Activated T-cell treated with anti-CD3 and anti-CD28 coated beads, Interleukin-2, amount 50 U/mL, for 72 hours (primary cell): ENCODE measurements at places on chromosomes 7 and 10.

DNA sequence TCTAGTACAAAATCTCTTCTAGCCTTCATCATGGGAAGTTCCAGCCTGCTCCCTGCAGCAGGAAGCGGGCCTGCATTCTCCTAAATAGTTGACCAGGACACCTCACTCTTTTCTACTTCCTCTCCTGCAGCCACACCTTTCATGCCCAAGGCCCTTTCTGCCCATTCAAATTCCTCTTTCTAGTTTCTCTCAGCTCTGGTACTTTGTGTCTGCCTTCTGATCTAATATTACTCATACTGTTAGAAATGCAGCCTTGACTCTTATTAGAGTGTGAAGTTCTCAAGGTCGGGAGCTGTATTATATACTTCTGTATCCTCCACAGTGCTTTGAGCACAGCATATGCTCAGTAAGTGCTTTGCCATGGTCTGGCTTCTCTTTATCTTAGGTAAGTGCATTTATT, 103.1 kb downstream of the PRKCQ start:
- DNase-seq = no peak

DNA sequence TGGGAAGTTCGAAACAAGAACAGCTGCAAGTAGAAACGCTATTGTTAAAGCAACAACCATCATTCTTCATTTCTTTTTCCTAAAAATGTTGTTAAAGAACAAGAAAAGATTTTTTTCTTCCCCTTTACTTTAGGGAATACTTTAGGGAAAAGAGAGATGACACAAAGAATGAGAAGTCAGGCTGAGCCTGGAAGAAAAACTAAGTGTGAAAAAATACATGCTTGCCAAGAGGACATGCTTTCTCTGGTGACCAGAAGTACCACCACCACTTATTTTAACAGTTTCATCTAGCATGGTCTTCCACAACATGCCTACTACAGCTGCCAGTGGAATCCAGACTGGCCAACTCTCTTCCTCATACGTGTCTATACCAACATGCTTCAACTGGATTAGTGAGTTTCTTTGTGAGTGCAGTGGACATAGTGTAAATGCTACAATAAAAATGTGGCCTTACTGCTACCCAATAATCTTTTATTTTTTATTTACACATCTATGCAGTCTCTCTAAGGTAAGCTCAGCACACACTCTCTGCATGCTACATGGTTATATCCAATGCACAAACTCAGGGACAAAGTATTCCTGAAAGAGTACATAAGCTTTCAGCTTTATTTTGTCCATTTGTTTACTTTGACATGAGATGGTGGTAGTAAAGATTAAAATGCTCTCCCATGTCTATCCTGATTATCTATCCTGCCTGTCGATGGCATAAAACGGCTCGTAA, 196.2 kb downstream of the TAX1BP1 start:
- no peak for DNase-seq

DNA sequence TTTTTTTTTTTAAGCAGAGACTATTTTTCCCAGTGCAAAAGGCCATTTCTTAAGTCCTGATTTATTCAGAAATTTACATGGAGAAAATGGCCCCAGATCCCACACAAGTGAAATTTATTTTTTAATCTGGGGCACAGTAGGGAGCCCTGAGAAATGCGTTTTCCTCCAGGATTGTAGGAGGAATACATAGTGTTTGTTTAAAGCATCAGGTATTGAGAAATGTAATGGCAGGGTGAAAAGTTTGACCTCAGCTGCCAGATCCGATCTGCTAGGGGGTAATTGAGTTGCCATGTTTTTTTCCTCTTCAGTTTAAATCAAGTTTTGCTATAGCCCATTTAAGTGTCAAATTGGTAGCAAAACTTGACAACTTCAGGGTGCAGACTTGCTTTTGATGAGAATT, 110.0 kb downstream of the LRMDA start:
- DNase-seq = no peak

GRCh38 chr10:2326411-2326810, 589.1 kb upstream of the ADARB2 start:
- DNase-seq = no peak

DNA sequence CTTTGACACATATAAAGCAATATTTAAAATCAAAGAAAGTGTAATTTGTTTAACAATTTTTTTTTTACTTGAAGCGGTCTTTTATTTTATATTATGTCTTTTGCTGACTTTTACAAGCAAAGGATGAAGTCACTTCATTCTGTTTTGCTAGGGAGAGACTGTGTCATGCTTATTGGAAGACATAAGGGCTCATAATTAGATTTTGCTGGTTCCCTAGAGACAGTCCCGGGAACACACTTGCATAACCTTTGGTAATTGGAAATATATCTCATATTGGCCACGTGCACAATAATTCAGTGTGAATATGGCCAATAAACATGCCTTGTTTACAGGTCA, 448 bp upstream of the NET1 start:
- no peak for DNase-seq

DNA sequence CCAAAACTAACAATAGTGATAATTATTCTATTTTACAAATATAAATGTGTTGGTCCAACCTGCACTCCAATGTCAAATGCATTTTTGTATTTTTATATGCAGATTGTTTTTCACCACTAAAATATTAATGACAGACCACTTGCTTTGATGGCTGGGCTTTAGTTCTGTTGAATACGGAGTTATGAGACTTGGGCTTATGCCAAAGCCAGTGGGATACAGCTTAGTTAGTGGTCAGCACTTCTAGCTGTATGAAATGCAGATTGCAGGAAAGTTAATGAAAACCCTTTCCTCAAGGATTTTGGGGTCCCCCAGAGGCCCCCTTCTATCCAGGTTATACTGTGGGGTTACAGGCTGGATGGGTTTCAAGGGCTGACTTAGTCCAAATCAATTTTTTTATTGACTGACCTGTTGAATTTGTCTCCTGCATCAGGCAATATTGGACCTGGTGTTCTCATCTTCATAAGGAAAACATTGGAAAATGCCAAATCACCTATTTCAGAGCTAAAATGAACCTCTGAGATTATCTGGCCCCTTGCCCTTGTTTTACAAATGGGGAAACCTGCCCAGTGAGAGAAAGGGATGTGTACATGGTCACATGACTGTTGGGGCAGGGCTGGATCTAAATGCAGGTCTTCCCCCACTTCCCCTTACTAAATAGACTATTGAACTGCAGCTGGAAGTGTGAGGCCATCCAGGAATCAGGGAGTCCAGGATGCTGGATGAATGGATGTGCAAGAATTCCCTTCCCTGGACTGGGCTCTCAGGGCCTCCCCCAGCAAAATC, 1085.3 kb downstream of the KCNMA1 start:
- DNase-seq = no peak

DNA sequence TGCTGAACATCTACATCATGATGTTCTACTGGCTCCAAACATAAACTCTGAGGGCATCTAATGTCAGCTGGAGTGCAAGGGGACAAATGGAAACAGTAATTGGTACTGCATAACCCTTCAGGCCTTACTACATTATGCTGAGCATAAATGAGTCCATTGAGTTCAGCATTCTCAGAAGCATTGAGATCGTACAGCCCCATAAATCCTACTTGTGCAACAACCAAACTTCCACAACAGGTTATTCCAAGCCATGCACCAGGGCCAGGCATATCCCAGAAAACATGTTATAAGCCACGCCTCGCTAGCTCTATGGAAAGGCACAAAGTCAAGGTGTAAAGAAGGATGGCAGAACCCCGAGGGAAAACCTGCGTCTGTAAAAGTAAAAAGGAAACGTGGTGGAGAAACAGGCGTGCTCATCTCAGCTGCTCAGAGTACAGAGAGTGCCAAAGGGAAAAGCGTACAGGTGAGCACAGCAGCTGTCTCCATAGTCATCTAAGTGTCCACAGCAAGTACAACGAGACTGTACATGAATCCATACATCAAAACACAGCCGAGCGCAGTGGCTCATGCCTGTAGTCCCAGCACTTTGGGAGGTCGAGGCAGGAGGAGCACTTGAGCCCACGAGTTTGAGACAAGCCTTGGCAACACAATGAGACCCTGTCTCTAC, 124.6 kb downstream of the PARD3 start:
- no peak for DNase-seq
